Germinal center (tissue), 1 donor: ENCODE measurements at places on chromosomes 4 and X.
A peak's percentile ranks its signal among the peaks of the same experiment; 100 is the strongest.

DNA sequence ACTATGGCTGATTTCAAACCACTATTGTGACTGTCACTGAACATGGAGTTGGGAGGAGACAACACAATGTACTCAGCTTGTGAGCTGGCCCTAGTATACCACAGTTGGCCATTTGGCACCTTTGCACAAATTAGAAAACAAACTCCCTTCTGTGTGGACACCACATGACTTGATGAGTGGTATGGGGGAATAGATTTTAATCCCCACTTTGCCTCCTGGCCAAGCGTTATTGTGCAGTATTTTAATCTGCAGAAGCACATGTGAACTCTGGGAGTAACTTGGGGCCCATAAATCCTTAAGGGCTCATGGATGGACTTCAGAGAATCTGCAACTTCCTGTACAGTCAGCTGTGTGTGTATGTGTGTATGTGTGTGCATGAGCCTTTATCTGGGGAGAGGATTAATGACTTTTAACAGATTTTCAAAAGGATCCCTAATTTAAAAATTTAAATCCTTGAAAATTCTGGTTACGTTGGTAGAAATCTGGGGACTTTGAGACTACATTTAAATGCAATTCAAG lies 105.0 kb upstream of the PAQR3 start:
- DNase-seq = no peak

DNA sequence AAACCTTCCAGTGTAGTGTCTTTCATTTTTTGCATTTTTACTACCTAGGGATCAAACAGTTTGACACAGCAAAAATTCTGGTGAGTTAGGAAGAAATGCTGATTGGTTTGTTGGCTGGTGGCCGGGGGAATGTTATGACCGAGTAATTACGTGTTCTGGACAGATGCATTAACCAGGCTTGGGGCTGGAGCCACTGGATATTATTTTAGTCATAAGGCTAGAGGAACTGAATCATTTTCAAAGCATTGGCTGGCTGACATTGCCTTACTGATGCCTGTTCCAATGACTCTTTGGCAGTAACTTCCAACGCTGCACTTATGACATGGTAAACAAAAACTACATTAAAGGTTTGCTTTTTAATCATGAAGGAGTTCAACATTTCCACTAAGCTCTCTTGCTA lies 84.6 kb downstream of the FBXO8 start:
- no peak for DNase-seq

GRCh38 chrX:45360571-45360970 lies 159.9 kb upstream of the DIPK2B start:
- DNase-seq = no peak

DNA sequence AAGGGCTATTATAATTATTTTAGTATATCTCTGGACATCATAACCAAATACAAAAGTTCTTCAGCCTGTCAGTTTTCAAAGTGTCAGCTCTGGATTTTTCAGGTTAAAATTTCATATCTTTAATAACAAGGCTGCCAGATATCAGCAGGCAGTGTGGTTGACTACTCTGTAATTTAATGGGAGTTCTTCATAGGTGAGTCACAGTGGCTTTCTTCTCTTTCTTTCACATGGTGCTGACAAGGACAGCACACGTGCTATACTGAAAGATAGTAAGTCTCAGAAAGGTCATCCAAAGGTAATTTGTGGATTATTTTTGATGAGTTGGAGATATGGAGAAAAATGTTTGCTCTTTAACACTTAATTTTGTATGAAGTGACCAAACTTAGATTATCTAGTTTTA lies 43.2 kb downstream of the GALNT7 start:
- no peak for DNase-seq

GRCh38 chrX:69555481-69556041 lies 51.4 kb downstream of the NALF2 start:
- DNase-seq = no peak

DNA sequence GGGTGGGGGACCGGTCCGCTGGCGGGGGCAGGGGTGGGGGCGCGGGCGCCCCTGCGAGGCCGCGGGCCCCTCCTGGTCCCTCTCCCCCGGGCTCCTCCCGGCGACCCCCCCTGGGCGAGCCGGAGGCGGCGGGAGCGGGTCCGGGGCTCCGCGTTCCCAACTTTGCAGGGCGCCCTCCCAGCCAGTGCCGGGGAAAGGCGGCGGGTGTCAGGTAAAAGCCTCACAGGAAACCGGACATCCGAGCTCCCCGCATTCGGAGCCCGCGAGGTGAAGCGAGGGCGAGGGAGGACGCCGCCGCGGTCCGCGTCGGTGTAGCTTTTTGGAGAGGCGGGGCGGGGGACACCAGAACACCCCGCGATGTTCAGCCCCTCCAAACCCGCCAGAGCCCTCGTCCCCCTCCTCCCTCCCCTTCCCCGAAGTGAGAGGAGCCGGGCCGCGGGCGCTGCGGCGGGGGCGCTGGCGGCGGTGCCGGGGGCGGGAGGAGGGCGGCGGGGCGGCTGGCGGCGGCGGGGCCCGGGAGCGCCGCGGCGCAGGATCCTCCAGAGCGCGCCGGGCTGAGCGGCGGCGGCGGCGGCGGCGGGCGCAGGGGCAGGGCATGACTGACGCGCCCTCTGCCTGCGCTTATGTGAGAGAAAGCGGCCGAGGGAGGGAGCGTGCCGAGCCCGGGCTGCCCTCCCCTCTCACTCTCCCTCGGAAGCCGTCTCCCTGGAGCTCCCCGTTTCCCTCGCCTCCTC lies at the start of gene VEGFC:
Gene VEGFC, minus strand, starts transcription at position 597 of the 734 bp plus-strand sequence. CDS start 611 bp downstream, outside the sequence.
- DNase-seq = peak; percentile 27

DNA sequence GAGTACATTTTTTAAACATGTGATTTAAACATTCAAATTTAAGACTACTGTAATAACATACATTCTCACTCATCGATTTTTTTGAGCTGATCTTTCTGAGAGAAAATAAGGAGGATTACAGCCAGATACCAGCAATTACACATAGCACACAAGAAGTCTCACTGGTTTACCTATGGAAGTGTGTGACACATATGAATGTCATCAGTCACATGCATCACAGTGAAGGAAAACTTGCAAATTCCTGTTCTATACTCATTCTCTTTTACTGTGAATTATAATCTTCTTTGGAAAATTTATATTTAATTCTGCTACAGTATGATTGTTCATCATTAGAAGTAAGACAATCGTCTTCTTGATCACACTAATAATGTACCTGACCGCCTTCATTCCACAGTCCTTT lies 21.3 kb upstream of the BMP2K start:
- no peak for DNase-seq

DNA sequence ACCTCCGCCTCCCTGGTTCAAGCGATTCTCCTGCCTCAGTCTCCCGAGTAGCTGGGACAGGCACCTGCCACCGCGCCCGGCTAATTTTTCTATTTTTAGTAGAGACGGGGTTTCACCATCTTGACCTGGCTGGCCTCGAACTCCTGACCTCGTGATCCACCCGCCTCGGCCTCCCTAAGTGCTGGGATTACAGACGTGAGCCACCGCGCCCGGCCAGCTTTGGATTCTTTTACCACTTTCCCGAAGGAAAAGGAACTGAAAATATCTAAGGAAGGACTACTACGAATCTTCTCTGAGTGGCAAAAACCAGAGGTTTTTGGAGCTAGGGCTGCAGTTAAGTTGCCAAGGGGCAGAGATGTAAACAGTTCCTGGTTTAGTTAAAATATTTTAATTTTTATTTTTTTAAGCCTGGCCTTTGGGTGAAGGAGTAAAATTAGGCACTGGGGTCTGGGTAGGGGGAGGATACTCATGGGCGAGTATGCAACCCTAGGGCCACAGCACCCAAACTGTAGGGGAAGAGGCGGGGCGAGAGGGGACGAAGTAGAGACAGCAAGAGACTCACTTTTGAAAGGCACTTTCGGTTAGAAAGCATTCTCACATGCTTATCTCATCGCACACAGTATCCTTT lies 525 bp upstream of the CISD2 start:
- no peak for DNase-seq

- DNase-seq = no peak
Measured at GRCh38 chr4:182683661-182684060, 233.5 kb downstream of the DCTD start.

DNA sequence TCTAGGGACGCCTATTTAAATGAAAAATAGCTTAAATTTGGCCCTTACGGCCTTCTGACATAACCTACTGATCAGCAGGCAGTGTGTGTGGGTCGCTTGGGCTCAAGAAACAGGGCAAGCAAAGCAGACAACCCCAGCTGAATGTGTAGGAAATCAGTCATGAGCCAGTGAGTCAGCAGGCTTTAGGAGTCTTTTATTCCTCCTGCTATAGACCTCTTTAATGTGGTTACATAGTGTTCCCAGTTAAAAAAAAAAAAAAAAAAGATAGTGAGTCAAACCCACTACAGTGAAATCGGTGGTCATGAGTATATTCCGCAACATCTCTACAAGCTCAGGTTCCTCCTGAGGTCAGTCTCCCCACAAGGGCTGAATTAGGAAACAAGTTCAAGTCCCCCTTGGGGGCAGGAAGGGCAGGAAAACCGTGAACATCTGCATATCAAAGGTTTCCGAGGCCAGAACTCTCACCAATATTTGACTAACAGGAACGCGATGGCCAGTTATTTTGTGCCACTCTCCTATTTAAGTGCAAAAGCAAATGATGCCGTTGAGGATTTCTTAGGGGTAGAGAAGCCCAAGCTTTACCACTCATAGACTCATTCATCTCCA lies 32.7 kb downstream of the ACSL1 start:
- no peak for DNase-seq

DNA sequence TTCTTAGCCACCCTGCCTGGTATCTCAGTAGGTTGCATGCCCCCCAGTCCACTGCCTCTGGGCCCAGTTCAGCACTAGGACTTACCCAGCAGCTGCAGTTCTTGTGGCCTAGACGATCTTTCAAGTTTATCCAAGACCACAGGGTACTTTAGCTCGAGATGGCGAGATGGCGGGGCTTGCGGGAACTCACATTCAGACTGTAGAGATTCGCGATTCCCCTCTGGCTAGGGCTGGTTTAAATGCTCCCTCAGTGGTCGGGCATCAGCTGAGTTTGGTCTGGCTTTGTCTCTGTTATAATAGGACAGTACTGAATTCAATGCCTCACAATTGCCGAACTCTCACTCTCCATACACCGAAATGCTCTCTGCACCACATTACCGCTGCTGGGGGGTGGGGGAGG lies 18.4 kb upstream of the RFC1 start:
- DNase-seq = no peak

GRCh38 chr4:26356081-26356501 lies 35.3 kb downstream of the RBPJ start:
- no peak for DNase-seq

GRCh38 chrX:30688641-30689040 lies 35.4 kb downstream of the GK start:
- DNase-seq = no peak

GRCh38 chr4:154422152-154422551 lies 69.4 kb downstream of the DCHS2 start:
- no peak for DNase-seq

GRCh38 chr4:66766557-66766956 lies 778.7 kb downstream of the CENPC start:
- DNase-seq = no peak

- no peak for DNase-seq
Measured at GRCh38 chr4:35925806-35926205, 318.5 kb downstream of the ARAP2 start.

DNA sequence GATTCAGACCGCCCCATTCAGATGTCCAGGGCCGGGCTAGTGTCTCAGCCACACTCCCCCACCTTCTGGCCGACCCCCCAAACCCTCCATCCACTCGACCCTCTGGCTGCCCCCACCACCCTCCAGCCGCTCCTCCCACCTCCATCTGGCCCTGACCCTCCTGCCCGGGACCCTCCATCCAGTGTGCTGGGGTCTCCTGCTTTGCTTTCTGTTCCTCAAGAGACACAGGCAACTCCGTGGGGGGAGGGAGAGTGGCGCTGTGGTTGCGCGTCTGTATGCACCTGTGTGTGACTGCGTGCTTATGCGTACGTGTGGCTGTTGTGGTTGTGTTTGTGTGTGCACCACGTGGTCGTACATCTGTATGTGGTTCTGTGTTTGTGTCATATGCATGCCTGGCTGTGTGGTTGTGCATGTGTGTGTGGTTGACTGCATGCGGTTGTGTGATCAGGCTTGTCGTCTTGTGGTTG lies 33.3 kb downstream of the CPLX1 start:
- DNase-seq = no peak

DNA sequence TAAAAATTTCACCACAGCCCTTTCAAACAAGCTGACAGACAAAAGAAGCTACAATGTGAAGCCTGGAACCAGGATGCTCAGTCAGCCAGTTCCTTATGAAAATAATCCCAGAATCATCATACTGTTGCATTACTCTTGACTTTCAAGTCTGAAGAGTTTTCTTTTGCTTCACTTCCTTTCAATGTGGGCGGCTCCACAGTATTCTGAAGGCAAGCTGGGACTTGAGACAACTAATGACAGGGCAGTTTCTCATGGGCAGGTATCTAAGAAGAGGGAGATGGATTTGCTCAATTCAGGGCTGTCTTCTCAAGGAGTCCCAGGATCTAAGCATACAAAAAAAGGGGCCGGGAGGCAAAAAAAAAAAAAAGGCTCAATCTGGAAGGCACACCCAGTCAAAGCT lies 173.4 kb downstream of the PAPSS1 start:
- no peak for DNase-seq

GRCh38 chrX:10098270-10098713 lies 58.5 kb upstream of the CLCN4 start:
- peak; percentile 57 for DNase-seq

GRCh38 chr4:19776929-19777328 lies 474.8 kb upstream of the SLIT2 start:
- DNase-seq = no peak

- DNase-seq = no peak
Measured at GRCh38 chrX:56763556-56764152, 34.6 kb downstream of the NBDY start.

DNA sequence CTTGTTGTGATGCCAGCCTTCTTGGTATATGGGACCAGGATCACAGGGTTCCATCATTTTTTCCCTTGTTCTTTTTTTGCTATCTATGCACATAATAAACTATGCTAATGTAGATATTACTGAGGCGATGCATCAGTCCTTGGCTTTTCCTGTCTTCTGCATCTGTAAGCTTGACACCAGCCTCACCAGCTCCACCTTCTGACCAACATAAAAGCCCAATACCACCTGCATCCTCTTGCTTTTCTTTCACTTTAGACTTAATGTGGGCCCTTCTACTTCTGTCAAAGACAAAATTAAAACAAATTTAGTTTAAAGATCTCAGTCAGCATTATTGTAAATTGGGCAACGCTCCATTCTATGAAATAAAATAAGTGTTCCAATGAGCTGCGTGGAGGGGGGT lies 1718.8 kb upstream of the PCDH10 start:
- no peak for DNase-seq

GRCh38 chr4:85298037-85298436 lies 176.9 kb upstream of the ARHGAP24 start:
- DNase-seq = no peak

GRCh38 chrX:46258356-46258755 lies 286.9 kb downstream of the ZNF674 start:
- DNase-seq = no peak

GRCh38 chrX:104376937-104377336 lies 122.2 kb upstream of the ESX1 start:
- no peak for DNase-seq
